ENCODE measurements at places on chromosomes 1 and 21. TPM values are rescaled to one million over a fixed set of nuclear protein-coding genes. Genes with fewer than 3 reads are reported as not detected.

The CA14 gene
- 0.11 TPM for total RNA-seq

The FAM151A gene
- not detected for total RNA-seq

The UBL4B gene
- not detected for total RNA-seq

The ZNF648 gene
- not detected for total RNA-seq

The LCE2A gene
- 2.2 TPM for total RNA-seq

The ZBTB8B gene
- total RNA-seq: not detected

The UTS2 gene
- total RNA-seq: not detected

The SIM2 gene
- under 0.01 TPM for total RNA-seq

The C8A gene
- not detected for total RNA-seq

The BEND5 gene
- not detected for total RNA-seq

The OR10Z1 gene
- 0.22 TPM for total RNA-seq

The TMEM82 gene
- not detected for total RNA-seq

The KAZN gene
- total RNA-seq: 3.6 TPM

The C8B gene
- not detected for total RNA-seq

The TRMT1L gene
- total RNA-seq: 28.0 TPM

The ELF3 gene
- under 0.01 TPM for total RNA-seq

The LIN28A gene
- total RNA-seq: not detected

The SPOCD1 gene
- total RNA-seq: 71.4 TPM

The FMO2 gene
- total RNA-seq: not detected

The GSTM1 gene
- total RNA-seq: 0.37 TPM

The LIPI gene
- total RNA-seq: not detected

The VWA5B1 gene
- total RNA-seq: not detected

The CLDN14 gene
- 0.37 TPM for total RNA-seq

All from uterine smooth muscle cell (primary cell).